ENCODE measurements at places on chromosomes 5 and 9.
A peak's percentile ranks its signal among the peaks of the same experiment; 100 is the strongest.

GRCh38 chr5:72991394-72991793 lies 35.6 kb downstream of the FCHO2 start:
- no peak for DNase-seq

DNA sequence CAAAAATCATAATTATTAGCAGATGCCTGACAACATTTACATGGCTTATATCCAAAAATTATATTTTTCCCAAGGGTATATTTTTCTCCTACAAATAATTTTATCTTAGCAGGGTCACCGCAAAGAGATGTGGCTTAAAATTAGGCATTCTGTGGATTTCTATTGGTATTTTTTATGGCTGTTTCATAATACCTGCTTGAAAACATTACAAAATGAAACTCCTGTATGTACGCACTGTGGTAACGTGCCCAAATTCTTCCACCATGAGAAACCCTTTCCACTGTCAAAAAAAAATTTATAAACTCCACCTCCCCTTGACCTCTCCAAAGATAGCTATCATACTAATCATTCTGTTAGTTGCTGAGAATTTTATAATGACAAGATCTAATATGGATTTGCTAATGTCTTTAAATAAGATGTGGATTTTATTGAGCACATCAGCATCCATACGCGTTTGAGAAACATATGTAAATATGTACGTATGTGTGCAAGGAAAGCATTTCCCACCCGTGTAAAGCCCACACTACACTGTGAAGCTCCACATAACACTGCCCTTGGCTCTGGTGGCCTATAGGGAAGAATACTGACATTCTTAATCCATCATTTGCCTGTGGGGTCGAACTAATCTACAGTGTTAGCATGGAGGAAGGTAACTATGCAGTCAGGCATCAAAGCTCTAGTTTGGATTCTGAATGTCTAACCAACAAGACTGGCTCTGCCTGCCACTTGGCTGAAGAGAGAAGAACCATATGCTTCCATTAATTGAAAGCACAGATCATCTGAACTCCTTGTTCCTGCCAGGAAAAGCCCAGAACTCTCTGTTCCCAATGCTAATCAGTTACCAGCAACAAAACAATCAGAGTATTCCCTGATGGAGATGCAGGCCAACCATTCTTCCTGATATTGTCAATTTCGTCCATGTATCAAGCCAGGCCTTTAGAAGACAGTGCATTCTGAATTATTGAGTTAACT lies 244.7 kb downstream of the SPOCK1 start:
- DNase-seq: no peak

DNA sequence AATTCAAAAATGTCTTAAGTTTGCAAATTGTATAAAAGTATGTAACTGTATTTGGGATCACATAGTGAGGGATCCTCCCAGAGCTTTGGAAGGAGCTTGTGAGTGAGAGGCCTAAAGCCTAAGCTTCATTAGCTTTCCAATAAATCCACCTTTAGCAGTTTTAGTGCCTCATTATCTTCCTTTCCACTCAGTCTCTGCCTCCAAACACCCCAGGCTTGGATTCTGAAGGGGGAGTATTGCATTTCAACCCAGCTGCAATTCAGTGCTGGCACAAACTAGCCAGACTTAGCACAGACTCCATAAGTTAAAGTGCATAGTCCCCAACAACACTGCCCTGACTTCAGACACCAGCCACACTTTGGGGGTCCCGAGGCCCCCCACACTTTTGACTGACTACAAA lies 113.5 kb downstream of the SMARCA2 start:
- DNase-seq: no peak

- no peak for DNase-seq
Measured at GRCh38 chr5:43336159-43336558, 22.9 kb upstream of the HMGCS1 start.

DNA sequence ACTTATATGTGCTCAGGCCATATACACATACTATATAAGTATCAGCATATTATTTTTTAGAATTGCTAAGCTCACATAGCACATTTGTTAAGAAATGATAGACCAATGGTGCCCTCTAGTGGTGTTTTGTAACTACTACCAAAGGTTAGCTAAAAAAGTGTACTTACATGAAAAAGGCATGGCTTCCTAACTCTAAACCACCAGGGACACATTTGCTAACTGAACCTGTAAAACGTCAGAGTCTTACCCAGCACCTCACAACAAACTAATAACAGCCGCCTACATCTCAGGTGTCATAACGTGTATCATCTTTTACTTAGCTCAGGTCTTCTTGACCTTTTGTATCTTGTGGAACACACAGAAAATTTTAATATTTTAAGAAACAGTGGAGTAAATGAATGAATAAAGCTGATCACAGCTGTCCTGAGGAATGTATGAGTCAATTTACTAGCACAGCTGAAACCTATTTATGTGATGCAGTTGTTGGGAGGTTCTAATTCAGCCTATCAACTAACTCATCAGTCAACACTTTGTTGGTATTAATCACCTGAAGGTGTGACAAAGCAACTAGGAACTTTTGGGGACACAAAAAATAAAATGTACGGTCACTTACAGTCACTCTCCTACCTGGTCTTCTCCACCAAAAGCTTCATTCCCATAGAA lies 72.9 kb downstream of the BAAT start:
- peak; percentile 84 for DNase-seq

DNA sequence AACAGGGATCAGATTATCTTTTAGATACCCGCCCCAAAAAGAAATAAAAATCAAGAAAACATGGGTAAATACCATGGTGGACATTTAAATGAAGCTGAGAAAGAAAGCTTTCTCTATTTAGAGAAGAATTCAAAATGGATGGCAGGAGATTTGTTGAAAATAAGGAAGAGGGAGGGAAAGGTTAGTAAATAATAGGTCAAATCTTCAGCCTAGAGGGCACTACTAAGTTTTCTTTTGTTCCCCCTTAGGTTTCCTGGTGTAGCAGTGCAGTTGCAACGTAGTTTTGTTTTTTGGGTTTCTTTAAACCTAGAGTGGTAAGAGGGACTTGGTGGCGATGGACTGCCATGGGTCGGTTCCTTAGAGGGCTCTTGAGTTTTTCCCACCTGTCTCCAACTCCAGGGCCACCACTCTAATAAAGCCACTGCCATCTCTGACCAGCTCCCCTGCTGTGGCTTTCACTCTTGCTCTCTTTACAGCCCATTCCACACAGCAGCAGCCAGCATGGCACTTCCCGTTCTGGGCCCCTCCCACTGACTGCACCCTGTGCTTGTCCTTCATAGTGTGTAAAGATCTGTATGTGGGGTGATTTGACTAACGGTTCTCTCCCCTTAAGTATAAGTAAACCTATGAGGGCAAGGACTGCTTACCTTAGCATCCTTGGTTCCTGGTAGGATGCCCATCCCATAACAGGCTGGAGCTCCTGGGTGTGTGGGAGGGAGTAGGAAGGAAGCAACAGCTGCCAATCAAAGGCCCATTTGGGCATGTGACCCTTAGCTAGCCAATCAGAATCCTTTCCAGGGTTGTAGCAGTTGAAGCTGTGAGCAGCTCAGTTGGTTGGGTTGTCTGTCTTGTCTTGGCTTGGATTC lies 118.3 kb downstream of the SLC1A3 start:
- no peak for DNase-seq

- no peak for DNase-seq
Measured at GRCh38 chr5:79397080-79397479, 116.9 kb downstream of the HOMER1 start.

DNA sequence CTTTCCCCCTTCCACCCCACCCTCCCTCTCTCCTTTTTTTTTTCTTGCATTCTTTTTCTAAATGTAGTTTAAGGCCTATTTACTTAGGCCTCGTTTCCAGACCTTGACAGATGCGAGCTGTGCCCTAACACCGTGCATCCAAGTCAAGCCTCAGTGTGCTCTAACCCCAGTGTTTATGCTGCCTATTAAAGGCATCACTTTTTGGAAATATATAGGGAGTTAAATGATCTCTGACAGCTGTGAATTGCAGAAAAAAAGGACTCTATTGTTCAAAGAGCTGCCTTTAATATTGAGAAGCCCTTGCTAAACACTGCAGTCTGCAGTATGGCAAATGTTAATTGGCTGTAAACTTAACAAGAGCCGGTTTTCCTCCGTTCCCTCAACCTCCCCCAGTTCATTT lies 270.4 kb upstream of the TUT7 start:
- DNase-seq: no peak
